Activated CD4-positive, CD25-positive, alpha-beta regulatory T cell (primary cell): ENCODE measurements at places on chromosomes 12 and 14.

DNA sequence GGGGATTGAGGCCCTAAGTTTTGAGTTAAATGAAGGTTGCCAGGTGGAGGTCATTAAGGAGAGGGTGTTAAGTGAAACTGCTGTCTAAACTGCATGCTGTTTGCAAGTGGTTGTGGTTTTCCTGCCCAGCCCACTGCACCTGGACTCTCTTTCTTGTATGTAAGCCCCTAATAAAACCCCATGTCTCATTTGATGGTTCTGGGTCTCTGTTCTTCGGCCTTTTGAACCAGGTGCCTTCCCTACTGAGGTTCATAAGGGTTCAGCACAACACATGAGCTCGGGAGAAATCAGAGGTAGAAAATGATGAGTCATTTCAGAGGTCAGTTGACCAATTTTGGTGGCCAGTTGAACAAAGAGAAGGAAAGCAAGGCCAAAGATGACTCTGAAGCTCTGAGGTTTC, 382.5 kb downstream of the RPS29 start:
- DNase-seq: no peak

GRCh38 chr14:60651796-60652673, 2.8 kb upstream of the SIX1 start:
- no peak for DNase-seq

GRCh38 chr12:753611-754472, 1.5 kb downstream of the WNK1 start:
- DNase-seq: peak; percentile 25

DNA sequence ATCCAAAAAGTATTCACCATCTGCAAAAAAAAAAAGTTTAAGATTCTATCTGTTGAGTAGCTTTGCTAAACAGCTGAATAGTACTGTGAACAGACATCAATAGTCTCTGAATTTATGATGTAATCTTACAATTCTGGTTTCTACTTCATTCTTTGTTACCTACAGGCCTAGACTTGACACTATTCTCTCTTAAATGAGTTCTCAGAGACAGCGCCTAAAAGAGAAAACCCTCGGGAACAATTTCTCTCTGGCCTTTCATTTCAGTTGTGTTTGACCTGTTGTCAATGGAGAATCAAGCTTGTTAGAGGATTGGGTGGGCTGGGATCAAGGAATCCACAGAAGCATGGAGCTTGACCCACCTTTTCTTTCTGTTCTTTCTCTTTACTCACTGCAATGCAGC, 5.9 kb upstream of the TWF1 start:
- no peak for DNase-seq

- no peak for DNase-seq
Measured at GRCh38 chr14:29649170-29649569, 278.5 kb downstream of the PRKD1 start.

DNA sequence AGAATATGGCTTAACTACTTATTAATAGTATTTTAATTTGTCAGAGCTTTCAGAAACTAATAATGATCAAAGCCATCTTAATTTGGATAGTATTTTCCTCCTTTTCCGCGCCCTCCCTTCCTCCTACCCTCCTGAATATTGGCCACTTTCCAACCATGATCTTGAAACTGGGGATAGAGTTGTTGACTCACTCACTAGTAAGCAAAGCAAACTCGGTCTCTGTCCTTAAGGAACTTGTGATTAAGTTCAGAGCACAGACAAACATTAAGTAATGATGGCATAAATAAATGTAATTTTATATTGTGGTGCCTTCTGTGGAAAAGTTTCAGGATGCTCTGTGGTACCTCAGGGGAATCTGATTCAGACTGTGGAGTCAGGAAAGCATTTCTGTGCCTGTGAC, 75.7 kb downstream of the LRRK2 start:
- DNase-seq: no peak

DNA sequence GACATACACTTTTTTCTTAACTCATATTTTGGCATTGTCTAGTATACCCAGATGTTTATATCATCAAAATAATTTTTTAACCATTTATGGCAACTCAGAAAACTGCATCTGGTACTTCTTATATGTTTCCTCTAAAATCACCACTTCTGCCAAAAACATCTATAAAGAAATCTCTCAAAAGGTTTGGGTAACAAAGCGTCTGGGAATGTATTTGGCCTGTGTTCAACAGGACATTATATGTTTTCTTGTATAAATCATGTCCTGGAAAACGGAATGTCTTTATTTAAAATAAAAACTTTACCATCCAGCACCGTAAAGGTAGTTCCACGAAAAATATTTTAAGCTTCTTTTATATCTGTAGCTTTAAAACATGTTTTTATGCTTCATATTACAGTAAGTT, 36.1 kb upstream of the FBLN5 start:
- no peak for DNase-seq

GRCh38 chr12:121181181-121181580, 28.7 kb upstream of the P2RX4 start:
- no peak for DNase-seq

GRCh38 chr12:115135800-115136211, 451.8 kb upstream of the TBX3 start:
- no peak for DNase-seq

- no peak for DNase-seq
Measured at GRCh38 chr14:76133103-76133502, 18.6 kb upstream of the GPATCH2L start.

DNA sequence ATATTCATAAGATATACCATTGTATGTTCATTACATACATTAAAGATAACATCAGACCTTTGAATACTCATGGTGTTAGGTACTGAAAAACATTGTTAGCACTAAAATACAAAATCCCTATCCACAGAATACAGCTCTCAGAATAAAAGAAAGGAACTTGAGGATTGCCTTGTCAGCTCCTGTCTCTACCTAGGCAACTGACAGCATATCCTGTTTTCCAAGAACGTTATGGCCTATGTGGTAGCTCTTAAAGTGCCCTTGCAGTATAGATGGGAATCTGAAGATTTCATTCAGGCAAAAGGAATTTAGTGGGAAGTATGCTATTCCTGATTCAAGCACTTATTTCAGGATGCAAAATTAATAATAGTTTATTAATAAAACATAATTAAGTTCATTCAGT, 1.8 kb upstream of the PPP1R12A start:
- DNase-seq: no peak

DNA sequence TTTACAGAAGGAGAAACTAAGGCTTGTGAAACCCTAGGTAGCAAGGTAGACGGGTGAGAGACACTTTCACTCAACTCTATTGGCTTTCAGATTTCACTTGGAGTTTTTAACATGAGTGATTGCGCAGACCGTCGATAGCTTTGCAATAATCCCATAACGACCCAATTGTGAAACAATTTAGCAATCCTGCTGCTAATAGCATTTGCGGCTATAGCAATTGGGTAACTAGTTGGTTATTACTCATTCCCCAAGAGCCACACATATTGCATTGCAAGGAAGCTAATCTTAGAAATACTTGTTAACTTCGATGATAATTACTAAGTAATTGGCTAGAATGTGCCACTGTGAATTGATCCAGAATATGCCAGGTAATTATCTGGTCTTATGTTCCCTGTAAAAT, 159.9 kb upstream of the NOS1 start:
- no peak for DNase-seq

DNA sequence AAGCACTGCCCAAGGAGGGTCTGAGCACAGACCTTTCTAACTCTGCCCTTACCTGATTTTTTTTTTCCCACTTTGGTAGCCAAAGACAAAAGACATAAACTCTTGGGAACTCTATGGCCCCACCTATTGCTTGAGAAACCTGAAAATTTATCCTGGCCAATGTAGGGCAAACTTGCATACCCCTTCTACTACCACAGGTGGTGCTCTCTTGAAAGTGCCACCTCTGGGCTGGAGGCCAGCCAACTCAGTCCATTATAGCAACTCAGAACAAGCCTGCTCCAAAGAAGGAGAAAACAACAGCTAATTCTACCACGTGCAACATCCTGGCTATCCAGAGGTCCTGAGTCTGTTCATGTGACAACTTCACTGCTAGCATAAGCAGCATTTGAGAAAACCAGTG, 55.7 kb upstream of the ABCD2 start:
- no peak for DNase-seq

GRCh38 chr14:64841772-64842750, 37.6 kb downstream of the SPTB start:
- DNase-seq: no peak

- DNase-seq: no peak
Measured at GRCh38 chr12:53290661-53291060, 4.7 kb upstream of the PFDN5 start.

DNA sequence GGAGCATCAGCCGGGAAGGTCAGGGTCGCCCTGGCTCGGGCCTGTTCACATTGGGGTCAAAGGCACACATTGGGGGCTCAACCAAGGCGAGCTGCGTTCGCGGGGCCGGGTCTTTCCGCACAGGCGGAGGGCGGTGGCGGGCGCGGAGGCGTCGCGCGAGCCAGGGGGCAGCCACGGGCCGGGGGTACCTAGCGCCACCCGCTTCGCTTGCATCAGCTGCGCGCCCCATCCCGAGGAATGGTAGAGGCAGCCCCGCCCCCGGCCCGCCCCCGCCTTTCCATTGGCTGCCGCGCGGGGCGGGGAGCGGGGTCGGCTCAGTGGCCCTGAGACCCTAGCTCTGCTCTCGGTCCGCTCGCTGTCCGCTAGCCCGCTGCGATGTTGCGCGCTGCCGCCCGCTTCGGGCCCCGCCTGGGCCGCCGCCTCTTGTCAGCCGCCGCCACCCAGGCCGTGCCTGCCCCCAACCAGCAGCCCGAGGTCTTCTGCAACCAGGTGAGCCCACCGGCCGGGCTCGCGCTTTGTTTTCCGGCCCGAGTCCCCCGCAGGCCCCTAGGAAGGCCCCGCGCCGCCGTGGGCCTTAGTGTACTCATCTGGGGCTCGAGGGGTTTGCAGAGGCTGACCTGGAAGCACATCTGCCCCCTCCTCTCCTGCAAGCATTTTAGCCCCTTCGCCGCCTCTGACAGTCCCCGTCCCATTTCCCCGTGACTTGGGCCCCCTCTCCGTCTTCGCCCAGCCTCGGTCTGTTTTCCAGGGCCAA, at the start of gene ALDH2:
TSS of gene ALDH2 (plus strand) at position 326 of the 754 bp plus-strand sequence. CDS start at position 376, 50 bp downstream.
- DNase-seq: no peak

- DNase-seq: no peak
Measured at GRCh38 chr14:88834883-88835431, 10.5 kb downstream of the TTC8 start.

DNA sequence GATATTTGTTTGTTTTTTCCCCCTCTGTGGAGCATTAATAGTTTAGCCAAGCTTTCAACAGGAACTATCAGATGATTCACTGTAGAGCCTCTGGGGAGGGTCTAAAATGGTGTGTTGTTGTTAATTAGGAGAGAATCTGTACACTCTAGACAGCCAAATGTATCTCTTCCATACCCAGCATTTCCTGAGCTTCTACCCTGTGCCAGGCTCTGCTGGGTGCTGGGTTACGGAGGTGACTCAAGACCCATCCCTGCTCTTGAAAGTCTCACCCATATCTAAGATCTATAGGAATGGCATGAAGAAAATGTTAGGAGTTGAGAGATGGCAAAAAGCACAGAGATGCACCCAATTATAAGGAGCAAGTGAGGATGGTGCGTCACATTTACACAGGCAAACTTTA, 245.8 kb downstream of the C12orf75 start:
- no peak for DNase-seq

DNA sequence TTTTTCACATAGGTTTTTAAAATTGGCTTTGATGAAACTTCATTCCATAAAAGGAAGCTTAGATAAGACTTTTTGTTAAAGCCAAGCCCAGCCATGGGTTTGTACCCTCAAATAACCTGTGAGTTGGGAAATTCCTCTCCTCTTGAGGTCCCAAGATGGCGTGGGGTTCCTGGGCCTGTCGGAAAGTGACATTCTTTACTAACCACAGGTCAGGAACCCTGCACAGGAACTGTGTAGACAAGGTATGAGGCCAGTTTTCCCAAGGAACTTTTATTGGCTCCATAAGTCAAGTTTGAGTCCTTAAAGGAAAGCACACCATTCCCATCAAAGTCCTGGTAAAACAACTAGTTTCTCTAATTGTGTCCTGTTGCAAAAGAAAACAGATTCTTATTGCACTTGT, 65.0 kb upstream of the AMN start:
- DNase-seq: no peak

DNA sequence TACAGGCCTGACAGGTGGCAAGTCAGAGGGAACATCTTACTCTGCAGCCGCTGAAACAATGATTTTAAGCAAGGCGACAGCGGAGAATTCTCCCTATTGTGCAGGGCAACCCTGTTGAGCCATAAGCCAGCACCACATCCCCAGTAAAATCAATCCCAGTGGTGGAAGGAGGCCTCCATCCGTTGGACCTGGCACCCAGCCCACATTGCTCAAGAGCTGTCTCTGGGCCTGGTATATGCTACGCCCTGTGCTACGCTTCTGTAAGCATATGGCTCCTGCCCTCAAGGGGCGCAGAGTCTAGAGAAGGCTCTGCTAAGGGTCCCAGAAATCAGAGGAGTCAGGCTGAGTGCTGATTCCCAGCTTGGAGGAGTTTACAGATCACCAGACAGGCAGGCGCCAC, 265.5 kb downstream of the CACNA1C start:
- DNase-seq: no peak

DNA sequence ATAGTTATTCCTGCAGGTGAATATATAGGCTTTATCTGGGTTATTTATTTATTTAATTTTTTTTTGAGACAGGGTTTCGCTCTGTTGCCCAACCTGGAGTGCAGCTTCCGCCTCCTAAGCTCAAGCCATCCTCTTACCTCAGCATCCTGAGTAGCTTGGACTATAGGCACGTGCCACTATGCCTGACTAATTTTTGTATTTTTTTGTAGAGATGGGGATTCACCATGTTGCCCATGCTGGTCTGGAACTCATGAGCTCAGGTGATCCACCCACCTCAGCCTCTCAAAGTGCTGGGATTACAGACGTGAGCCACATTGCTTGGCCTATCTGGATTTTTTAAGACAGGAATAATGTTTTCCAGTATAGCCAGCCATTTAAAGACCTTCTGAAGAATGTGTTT, 2.0 kb downstream of the RAN start:
- DNase-seq: no peak

DNA sequence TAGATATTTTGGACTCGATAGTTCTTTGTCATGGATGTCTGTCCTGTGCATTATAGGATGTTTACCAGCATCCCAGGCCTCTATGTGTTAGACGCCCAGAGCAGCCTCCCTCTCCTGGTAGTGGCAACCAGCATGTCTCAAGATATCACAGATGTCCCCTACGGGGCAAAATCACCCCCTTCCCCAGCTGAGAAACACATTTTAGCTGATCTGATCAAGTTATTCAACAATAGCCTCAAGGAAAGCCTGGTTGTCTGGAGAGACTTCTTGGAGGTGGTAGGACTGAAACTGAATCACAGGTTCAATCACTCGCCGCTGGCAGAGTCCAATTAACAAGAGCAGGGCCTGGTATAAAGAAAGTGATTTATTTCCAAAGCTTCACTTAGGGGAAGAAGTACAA, 17.6 kb downstream of the BDKRB1 start:
- no peak for DNase-seq

GRCh38 chr12:2616763-2617162, 178.0 kb upstream of the FKBP4 start:
- no peak for DNase-seq
